ENCODE measurements at places on chromosomes 4 and X.

GRCh38 chr4:124389591-124389990 lies 322.9 kb downstream of the ANKRD50 start:
- peak; percentile 27 for DNase-seq

- peak; percentile 73 for DNase-seq
These were observed at the start of gene TMEM154 for GRCh38 chr4:152679414-152680281. Gene TMEM154, minus strand, starts transcription at chr4:152679997. Its CDS starts 64 bp downstream, at chr4:152679933.

GRCh38 chr4:14749910-14750309 lies 252.4 kb upstream of the CPEB2 start:
- peak; percentile 9 for DNase-seq

DNA sequence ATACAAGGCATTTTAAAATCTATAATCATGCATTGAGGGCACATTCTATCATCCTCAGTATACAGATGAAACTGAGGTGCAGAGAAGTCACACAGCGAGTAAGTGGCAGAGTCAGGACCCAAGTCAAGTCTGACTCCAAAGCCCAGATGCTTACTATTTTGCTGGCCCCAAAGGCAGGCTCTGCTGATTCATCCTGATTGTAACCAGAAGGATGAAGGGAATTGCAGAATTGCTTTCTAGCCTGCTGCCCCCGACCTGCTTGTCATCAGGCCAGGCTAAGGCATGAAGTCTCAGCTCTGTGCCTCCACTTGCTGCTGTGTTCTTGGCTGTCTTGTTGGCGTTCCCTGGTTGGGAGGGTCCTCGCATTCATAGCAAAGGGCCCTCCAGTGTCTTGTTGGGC lies 62.7 kb downstream of the SLC9A6 start:
- DNase-seq, result no peak

- DNase-seq, result no peak
These were observed 293.4 kb upstream of the NR3C2 start for GRCh38 chr4:148735432-148736155.

DNA sequence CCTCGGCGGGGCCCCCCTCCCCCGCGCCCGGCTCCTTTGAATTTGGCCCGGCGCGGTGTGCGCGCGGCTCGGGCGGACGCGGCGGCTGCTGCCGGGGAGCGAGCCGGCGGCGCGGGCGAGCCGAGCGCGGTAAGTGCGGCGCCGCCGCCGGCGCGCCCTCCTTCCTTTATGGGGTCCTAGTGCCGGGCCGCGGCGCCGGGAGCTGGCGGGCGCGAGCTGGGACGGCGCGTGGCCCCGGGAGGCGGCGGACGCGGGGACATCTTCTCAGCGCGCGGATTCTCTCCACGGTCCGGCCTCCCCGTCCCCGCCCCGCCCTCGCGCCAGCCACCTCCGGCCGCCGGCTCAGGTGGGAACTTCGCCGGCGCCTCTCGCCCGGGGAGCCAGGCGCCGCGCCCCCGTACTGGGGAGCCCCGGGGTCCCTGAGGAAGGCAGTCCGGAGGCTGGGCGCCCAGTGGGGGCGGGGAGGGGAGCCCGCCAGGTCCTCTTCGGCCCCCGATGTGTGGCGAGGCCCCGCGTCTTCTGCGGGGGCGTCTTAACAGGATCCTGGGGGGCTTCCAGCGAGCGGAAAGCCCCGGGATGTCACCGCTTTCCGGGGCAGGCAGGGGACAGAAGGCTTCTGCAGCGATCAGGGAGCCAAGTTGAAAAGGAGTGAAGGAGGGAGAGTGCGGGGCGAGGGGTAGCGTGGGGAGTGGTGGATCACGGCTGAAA lies 98.4 kb upstream of the TENM3 start:
- peak; percentile 60 for DNase-seq

DNA sequence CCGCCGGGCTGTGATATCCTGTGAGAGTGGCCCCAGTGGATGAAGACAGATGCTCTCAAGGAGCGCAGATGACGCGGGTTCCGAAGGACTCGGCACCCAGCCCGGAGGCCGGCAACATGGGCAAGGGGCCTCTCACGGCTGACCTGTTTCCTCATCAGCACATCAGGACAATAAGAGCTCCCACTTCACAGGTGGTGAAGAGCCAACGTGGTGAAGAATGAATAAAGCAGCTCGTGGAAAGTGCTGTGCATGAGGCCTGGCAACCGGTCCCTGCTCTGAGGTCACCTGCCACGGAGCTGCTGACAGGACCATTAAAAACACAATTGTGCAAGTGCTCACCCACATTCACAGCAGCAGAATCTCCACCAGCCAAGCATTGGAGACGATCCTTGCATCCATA lies 22.9 kb downstream of the ABLIM2 start:
- DNase-seq, result no peak

GRCh38 chr4:184536881-184537248 lies 62.5 kb upstream of the IRF2 start:
- DNase-seq, result no peak

GRCh38 chrX:120857240-120857639 lies 18.4 kb downstream of the CT47B1 start:
- no peak for DNase-seq

DNA sequence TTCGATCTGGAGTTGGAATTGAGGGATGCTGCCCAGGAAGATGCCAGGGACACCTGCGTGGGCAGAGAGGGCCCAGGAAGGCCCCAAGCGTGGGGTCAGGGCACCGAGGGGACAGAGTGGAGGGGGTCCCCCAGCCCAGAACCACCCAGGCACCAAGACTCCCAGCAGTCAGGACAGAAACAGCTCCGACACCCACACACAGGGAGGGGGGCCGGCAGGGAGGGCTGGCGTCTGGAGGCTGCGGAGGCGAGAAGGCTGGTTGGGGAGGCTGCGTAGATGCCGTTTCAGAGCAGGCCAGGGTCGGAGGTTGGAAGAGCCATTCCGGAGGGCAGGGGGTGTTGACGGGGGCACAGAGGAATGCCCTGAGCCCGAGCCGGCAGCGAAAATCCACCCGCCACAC lies 23.6 kb downstream of the ATP5ME start:
- DNase-seq, result no peak

GRCh38 chrX:33589316-33589715 lies 378.0 kb upstream of the DMD start:
- DNase-seq, result no peak

DNA sequence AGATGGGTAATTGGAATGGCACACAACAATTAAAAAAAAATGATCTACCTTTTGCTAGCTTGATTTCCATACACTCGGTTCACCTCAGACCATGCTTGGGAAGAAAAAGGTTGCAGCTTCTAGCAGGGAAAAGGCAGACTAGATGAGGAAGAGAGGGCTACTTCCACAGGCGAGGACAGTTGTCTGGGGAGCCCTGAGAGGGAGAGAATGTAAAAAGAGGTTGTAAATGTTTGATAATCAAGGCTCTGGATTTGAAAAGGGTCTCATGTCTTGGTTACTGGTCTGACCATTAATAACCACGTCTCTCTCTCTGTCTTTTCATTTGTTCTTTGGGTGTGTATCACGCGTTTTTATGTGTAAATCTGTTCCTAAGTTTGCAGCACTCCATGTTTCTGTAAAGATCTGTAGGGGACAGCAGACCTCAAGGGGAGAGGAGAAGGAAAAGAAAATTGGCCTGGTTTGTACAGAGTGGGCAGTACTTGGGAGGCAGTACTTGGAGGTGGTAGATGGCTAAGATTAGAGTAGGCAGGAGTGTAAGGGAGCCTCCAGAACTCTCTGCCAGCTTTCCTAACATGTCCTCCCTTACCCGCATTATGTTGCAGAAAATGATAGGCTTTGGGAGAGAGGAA lies 750 bp downstream of the ARMCX5 start:
- DNase-seq, result peak; percentile 20

GRCh38 chr4:48162162-48162561 lies 28.1 kb upstream of the TXK start:
- no peak for DNase-seq

- DNase-seq, result peak; percentile 49
These were observed 287.8 kb downstream of the RAPGEF2 start for GRCh38 chr4:159390648-159391047.

DNA sequence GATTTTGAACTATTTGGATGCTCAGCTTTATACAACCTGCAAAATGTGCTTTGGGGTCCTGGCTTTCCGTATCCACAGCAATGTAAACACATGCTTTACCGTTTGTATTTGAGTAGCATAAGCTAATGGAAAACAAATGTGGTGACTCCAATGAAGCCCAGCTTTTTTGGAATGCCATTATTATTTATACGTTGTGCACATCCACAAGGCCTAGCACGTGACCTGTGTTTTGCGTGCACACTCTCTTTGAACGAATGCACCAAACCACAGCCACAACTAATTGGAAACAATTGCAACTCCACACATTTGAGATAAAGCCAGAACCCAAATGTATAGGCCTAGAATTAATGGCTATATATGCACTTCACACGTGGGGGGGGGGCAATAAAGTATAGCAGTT lies 189.5 kb upstream of the GPC4 start:
- DNase-seq, result peak; percentile 29

GRCh38 chrX:150879855-150880807 lies 18.3 kb downstream of the CD99L2 start:
- no peak for DNase-seq

GRCh38 chr4:150371869-150372268 lies 210.1 kb upstream of the MAB21L2 start:
- no peak for DNase-seq

- no peak for DNase-seq
These were observed 10.0 kb downstream of the SLC2A9 start for GRCh38 chr4:10011277-10011676.

GRCh38 chr4:98930311-98930865 lies 1.5 kb upstream of the EIF4E start:
- no peak for DNase-seq

DNA sequence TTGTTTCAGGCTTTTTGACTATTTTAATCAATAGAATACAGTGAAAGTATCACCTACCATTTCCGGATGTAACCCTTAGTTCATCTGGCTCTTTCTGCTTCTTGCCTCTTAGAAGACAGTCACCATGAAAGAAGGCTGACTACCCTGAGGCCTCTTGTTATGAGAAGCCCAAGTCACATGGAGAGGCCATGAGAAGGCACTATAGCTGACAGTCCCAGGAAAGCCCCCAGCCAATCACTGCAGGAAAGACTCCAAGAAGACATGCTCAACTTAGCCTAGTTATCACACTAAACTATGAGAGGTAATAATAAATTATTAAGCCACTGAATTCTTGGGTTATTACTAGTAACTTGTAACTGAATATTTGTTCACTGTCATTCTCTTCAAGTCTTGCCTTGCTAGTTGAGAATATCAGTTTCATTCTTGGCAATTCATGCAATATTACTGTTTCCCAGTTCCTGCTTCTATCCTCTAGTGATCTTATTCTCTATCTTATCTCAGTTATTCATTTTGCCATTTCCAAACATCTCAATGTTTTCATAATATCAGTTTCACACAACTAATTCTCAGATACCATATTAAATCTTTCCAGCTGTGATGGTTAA lies 57.1 kb upstream of the GUCY1A1 start:
- no peak for DNase-seq

- DNase-seq, result no peak
These were observed 18.3 kb downstream of the MAGED2 start for GRCh38 chrX:54825716-54826438.

DNA sequence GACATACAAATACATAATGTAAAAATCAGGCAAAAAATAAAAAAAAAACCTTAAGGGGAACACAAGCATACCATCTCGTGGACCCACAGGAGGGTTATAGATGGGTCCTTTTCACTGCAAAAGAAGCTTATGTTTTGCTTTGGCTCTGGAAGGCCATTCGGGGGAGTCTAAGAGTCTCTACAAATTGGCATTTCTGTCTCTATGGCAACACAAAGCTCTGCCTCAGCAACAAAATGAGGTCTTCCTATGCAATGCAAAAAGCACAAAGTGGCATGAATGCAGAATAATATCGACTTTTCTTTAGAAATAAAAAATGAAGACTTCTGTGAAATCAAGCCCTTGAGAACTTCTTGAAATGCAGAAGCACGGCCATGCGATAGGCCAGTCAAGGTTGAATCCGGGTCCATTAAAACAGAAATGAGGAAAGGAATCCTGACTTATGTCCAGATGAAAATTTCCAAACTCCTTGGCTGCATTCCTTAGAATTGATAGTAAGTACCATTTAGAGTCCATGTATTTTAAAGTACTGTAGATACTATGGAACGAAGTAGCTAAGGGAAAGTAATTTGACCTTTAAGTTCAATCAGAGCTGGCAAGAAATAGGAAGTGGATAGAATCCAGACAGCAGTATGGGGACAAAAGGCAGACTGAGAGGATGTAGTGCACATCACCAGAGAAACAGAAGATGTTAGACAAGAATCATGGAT lies 63.7 kb upstream of the PDLIM3 start:
- peak; percentile 55 for DNase-seq

DNA sequence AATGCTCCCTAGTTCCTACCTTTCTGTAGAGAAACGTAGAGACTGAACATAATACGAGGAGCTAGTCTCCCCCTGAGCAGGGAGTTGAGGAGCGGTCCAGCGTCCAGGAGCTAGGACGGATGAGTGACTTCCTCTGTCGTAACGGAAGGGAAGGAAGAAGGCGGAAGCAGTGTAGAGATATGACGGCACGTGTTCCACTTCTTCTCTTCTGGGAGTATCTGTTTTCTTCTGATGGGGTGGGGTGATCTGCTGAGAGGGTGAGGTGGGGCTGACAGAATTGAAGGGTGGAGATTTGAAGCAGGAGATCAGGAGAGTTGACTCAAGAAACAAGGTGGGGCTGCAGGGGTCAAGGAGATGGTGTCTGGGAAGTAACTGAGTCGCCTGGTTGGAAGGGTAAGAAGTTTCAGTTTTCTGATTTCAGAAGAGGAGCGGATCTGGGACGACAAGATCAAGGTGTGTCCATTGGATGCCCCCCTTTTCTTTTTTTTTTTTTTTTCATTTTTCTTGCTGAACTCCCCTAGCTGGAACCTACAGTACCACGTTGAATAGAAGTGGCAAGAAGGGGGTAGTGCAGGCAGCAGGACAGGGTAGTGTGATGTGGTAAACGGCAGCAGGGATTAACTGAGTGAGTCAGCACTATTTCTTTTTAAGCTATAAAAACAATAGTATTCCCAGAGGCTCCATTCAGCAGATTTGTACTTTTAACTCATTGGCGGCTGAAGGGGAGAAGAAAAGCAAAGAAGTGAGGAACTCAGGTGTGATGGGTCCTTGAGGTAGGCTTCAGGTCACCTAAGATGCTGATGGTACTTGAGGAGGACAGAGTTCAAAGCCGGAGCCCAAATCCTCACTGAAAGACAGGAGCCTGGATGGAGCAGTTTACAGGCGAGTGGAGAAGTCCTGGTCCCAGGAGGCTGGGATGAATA lies 50.8 kb upstream of the SETD7 start:
- no peak for DNase-seq

DNA sequence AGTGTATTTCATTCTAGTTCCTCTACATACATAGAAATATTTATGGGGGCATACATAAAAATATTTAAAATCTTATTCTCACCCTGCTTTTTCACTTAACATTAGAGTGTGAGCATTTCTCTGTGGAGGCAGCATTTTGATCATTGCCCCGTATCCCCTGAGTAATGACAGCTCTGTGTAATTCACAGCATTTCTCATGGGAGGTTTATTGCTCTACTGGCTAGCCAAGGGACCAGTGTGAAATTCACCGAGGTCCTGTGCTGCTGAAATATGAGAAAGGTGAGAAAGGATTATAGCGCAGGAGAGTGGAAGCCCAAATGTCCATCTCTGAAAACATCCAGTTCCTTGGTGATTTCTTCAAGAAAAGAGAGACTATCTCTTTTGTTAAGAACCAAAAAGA lies 22.9 kb downstream of the PDGFC start:
- no peak for DNase-seq

Data from tongue (tissue), 3 donors.